ENCODE measurements at places on chromosomes 5 and 9.

DNA sequence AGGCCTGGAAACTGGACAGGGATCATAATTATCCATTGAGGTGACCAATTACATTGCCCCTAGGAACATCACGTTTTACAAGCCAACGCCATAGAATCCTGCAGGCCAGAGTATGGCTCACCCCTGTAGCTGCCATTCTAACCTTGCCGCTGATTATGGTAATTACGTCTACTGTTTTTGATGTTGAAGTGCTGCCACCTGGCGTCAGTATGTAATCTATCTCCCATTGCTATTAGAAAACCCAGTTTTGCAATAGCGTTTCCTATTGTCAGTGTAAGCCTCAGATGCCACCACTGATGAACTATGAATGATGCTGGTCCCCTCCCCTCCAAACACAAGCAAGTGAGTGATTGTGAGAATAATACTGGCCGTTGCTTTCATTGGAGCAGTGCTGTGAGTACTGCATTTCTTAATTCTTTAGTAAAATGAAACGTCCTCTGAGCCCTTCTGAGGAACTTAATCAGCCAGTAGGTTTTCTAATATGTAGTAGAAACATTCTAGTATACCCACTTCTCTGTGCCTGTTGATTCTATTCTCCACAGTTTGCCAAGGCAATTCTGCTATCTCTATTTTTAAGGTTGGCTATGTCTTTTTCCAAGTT, 100.5 kb upstream of the NMUR2 start:
- peak; percentile 46 for DNase-seq

- DNase-seq, result no peak
Measured at GRCh38 chr5:13339093-13339492, 605.4 kb downstream of the DNAH5 start.

DNA sequence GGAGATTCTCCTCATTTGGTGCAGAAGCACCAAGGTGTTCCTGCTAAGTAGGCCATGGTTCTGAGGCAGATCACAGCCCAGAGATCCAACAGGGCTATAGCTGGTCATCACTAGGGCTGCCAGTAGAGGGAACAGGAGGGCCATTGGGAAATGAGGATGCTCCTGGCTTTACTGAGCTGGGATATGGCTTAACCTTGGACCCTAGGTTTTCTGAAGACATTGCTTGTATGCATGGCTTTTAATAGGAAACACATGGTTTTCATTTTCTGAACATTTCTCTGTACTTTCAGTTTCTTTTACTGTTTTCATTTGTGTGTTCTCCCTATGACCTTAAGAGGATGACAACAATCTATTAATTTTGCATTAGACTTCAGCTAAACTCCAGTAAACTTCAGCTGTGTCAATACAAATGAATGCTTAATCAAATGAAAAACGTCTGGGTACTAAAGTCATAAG, at the start of gene IFNW1:
Gene IFNW1 (minus strand): TSS at position 406 of the 456 bp plus-strand sequence. CDS start 262 bp downstream, at position 144.
- DNase-seq, result peak; percentile 1

DNA sequence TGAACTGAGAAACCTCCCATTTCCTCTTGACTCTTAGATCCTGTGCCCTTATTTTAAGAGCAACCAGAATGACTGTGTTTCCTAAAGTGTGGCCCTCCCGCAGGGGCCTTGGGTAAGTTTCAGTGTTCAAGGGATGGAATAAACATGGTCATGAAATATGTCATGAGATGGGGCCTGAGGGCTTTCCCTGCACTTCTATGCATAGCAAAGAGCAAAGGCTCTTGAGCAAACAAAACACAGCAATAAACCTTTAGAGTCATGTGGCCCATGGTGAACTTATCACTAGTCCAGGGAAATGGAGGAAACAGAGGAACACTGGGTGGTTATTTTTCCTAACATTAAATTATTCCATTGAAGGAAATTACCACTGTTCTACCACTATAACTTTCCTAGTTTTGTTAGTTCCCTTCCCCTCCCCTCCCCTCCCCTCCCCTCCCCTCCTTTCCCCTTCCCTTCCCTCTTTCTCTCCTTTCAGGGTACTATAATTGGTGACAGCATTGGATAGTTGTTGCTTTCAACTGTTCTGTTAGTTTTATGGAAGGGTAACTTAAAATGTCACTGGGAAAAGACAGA, 72.4 kb downstream of the CTSL start:
- no peak for DNase-seq

- DNase-seq, result peak; percentile 24
Measured at GRCh38 chr5:154349626-154350264, 96.1 kb upstream of the SAP30L start.

Data from fibroblast of skin of scalp (primary cell).